ENCODE measurements at places on chromosomes 7 and 10.

- no peak for DNase-seq
Observed at GRCh38 chr7:135802697-135803096, 54.1 kb upstream of the FAM180A start.

- DNase-seq = no peak
Observed at GRCh38 chr10:7388602-7389001, 22.2 kb downstream of the SFMBT2 start.

DNA sequence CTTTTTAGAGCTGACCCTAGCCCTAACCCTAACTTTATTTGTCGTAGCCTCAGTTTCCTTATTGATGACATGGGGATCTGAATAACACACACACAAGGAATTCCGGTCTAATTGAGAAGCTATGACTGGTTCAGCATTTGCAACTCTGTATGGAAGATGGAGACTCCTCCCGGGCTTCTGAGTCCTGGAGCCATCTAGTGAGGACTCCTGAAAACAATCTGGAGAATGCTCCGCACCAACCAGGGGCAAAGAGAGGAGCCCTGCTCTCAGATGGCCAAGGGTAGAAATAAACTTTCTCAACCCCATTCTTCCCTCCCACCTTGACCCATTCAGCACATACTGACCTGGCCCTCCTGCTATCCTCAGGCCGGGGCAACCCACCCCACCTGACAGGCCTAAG lies 26.4 kb downstream of the MBL2 start:
- no peak for DNase-seq

GRCh38 chr7:156764016-156764669 lies 123.6 kb downstream of the RNF32 start:
- DNase-seq = peak; percentile 77

DNA sequence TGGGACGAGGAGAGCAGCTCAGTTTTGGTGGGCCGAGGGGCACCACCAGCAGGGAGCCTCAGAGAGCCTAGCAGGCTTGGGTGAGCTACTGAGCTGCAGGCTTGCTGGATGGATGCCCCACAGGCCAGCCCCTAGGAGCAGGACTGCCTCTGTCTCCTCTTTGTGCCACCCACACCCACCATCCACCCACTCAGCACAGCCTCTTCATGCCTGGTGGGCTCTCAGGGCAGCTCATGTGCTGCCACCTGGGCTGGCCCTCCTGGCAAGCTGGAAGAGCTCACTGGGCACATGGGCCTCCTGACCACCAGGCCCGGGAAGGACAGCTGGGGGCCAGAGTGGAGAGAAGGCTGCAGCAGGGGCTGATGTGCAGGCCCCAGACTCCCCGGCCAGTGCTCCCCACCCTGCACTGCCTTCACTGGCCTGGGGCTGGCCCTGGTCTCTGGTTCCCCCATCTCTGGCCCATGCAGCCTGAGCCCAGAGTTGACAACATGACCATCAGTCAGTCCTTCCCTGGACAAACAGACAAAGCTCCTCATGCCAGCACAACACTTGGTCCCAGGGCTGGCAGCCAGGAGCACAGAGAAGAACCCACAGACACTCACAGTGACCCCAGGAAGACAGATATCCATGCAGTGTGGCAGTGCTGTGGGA lies 8.2 kb downstream of the RASGEF1A start:
- DNase-seq = no peak

DNA sequence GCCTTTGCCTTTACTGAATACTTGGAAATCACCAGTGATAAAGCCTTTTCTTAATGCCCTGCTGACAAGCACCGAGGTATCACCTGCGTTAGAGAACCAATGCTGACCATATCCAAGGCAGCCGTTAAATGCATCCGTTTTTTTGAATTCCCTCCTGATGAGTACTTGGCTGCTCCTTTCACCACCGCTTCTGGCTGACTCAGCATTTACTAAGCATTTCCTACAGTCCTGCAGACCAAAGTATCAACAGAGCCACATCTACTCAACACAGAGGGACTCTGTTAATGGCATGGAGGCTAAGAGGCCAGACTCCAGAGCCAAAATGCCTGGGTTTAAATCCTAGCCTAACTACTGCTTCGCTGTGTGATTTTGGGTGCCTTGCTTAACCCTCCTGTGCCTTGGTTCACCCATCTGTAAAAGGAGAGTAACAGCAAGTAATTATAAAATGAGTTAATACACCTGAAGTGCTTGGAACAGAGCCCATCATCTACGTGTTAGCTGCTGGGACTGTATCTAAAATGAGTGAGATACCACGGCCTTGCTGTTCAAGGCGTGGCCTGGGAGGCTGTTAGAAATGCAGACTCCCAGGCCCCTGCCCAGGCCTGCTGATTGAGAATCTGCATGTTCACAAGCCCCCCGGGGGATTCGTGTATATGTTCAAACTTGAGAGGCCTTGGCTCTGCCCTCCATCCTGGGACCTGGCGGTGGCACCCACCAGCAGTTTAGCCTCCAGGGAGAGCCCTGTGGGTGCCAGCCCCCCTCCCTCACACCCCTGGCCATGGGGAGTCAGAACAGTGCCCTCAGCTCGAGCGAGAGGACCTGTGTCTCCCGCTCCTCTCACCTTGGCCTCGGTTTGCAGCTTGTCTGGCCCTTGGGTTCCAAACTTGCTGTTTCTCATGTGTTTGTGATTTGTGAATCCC lies 30.8 kb upstream of the EFCAB10 start:
- no peak for DNase-seq

GRCh38 chr10:49478819-49479218 lies 60.1 kb downstream of the ERCC6 start:
- DNase-seq = no peak

GRCh38 chr7:91054374-91054773 lies 209.9 kb upstream of the FZD1 start:
- DNase-seq = no peak

DNA sequence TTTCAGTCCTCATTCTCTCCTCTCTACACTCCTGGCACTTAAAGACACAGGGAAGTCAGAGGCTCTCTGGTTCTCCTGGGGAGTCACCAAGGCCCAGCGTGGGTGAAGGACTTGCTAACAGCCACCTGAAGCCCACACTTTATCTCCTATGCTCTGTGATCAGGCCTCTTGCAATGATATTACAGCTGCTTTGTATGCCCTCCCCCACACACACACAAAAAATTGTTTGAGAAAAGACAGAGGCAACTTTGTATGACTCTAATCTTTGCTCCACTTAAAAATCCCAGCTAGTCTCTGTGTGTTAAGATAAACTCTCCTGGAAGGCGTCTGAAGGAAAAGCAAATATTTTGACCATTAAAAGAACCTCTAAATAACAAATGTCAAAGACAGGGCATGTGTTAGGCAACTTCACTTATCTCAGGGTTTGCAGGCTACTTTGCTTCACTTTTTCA lies 507.2 kb downstream of the TNS3 start:
- DNase-seq = no peak

GRCh38 chr7:11750191-11750590 lies 81.8 kb downstream of the THSD7A start:
- DNase-seq = no peak

DNA sequence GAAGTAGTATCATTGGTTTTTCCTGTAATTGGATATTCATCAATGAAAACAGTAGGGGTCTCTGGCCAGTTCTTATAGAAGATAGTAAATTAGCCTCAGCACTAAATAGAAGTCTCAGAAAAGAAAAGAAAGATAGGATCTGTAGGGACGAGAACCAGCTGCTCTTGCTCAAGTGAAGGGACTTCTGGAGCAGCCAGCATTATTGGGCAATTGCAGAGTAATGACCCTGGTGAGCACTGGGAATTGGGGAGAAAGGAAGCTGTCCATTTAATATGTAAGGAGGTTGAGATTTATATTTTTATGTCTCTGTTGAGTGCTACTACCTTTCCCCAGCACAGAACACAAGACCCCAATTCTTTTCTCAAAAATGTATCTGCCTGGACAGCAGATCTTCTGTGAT lies 61.2 kb upstream of the WNT16 start:
- no peak for DNase-seq

GRCh38 chr10:71462062-71462935 lies 65.6 kb downstream of the CDH23 start:
- no peak for DNase-seq

DNA sequence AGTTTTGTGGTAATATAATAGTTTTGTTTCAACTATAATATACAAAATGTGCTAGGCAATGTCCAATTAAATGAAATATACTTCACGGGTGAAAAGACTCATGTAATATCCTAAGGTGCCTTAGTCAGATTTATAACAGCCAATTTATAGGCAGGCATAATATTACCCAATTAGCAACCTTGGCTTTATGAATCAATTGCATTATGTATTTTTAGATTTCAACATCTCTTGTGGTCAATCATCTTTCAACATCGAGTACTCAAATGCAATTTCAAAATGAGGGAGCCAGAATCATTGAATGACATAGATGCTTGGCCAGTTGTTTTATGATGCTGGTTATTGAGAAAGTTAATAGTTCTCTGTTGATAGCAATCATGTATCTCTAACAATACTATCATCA lies 110.3 kb upstream of the SP8 start:
- DNase-seq = no peak

GRCh38 chr7:155533120-155533826 lies 13.1 kb downstream of the CNPY1 start:
- peak; percentile 49 for DNase-seq

DNA sequence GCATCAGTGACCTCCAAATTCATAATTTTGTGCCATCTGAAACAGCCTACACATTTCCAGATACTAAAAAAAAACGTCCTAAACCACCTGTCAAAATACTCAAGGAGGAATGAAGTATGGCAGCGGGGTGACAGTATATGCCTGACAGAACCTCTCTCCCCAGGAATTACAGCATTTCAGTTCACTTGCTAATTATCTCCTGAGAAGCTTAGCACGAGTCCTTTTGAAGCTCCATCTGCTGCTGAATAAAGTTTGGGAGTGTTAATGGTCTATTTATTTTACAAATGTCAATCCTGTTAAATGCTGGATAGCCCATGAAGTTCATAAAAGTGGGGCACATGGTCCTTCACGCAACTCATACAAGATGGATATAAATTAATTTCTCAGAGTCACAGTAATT lies 29.4 kb upstream of the ANLN start:
- peak; percentile 82 for DNase-seq

DNA sequence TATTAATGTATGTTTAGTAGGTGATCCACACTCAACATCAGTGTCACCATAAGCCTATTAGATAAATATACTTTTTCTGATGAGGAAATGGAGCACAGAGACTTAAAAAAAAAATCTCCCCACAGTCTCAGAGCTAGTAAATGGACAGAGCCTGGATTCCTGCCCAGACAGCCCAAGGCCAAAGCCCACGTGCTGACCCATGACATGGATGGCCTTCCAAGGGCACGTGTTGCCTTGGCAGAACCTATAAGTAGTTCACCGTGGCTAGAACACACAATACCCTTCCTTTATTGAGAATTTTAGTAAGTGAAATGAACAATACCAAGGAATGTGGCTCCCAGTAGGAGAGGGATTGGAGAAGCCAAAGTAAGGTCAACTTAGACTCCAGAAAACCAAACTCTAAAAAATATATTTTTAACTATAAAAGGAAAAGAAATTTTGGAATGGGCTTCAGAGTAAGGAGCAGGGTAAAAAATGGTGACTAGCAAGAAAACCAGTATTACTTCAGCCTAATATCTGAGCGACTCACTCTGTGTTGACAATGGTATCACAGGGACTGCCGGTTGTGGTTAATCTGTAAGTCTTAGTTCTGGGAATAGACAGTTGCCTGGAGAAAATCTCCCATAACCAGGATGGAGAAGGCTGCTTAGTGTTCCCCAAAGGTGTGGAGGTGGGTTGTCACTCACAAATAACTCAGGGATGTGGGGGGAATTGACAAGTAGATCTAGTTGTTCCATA lies 223.0 kb downstream of the SORCS1 start:
- no peak for DNase-seq

GRCh38 chr7:132800522-132800921 lies 224.3 kb upstream of the PLXNA4 start:
- no peak for DNase-seq

DNA sequence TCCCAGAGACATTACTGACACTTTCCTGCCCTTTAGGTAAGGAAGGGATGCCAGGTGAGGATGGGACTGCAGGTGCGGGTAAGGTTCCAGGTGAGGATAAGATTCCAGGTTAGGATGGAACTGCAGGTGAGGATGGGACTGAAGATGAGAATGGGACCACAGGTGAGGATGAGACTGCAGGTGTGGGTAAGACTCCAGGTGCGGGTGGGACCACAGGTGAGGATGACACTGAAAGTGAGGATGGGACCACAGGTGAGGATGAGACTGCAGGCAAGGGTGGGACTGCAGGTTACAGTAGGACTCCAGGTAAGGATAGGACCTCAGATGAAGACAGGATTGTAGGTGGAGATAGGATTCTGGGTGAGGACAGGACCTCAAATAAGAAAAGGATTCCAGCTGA lies 322.3 kb downstream of the WDR37 start:
- no peak for DNase-seq

- no peak for DNase-seq
Observed at GRCh38 chr7:2006231-2006771, 226.4 kb downstream of the MAD1L1 start.

DNA sequence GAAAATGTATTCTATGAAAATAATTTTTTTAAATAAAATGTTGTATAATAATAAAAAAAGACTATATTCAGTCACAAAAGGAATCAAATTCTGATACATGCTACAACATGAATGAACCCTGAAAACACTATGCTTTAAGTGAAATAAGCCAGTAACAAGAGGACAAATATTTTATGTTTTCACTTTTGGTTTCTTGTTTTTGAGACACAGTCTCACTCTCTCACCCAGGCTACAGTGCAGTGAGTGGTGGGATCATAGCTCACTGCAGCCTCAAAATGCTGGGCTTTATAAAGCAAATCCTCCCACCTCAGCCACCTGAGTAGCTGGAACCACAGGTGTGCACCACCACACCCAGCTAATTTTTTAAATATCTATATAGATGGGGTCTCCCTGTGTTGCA lies 64.2 kb downstream of the CNOT4 start:
- no peak for DNase-seq

- DNase-seq = no peak
Observed at GRCh38 chr7:25028370-25029021, 48.5 kb upstream of the OSBPL3 start.

DNA sequence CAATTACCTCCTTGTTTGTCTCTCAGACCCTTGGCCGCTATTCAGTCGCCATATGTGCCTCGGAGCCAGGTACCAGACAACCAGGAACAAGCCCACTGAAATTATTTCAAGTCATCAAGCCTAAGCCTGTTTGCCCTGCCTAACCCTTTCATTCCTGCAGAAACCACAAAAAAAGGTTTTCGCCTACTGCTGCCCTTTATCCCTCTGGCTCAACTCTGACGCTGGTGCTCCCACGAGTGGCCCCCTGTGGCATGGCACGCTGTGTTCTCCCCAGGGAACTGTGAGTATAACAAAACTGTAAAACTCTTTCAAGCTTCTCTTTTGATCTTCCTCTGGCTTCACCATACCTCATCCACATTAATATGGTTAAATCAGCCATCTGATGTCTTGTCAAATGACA lies 215.7 kb upstream of the CDC14C start:
- DNase-seq = peak; percentile 15

- DNase-seq = peak; percentile 56
Observed at GRCh38 chr10:15245530-15245929, 77.0 kb upstream of the NMT2 start.

Data from HAP-1 (cell line).